Activated CD8-positive, alpha-beta memory T cell treated with anti-CD3 and anti-CD28 coated beads for 48 hours (primary cell): ENCODE measurements at places on chromosomes 2 and 18.

DNA sequence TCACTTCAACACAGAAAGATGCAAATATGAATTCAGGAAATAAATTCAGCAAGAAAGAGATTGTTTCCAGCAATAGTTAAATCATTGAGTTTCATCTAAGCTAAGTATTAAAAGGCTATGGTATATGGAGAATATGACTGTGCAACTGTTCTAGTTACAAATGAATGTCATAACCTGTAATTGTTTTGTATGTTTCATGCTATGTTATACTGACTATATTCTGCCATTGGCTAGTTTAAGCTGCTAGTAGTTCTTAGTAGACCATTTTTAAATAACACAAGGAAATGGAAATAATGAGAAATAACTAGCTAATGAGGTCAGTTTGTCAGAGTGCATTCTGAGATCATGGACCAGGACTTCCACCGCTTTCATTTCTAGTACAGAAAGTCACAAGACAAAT is 1154.9 kb upstream of the TMEFF2 start:
- no peak for DNase-seq

- no peak for DNase-seq
Measured at GRCh38 chr2:154694881-154695280, 3.6 kb upstream of the KCNJ3 start.

DNA sequence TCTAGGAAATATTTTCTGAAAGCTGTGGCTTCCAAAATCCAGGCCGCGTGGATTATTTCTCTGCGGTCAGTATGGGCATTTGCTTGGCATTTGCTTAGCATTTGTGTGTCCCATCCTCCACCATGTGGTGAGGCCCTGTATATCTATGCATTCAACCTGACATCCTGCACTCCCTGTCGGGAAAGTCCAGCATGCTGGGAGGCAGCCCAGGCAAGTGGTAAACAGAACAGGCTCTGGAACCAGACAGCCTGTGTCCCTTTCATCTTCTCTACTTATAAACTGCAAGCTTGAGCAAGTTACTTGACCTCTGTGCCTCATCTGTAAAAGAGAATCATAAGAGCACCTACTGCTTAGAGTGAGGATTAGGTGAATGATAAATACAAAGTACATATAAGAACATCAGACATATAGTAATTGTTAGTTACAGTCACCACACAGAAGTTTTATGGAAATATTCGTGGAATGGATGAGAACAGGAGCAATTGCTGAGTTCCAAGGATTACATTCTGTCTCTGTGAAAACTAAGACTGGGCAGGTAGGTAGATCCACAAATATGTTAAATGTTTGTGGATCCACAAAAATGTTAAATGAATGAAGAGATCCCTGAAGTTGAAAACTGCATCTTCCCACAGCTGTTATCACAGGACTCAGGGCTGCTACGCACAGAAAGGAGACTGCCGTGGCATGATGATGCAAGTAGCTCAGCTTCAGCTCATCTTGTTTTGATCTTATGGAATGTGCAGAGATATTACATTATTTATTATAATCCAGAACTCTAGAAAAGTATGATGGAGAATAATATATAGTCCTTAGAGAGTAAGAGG is 317.0 kb upstream of the MMADHC start:
- no peak for DNase-seq

DNA sequence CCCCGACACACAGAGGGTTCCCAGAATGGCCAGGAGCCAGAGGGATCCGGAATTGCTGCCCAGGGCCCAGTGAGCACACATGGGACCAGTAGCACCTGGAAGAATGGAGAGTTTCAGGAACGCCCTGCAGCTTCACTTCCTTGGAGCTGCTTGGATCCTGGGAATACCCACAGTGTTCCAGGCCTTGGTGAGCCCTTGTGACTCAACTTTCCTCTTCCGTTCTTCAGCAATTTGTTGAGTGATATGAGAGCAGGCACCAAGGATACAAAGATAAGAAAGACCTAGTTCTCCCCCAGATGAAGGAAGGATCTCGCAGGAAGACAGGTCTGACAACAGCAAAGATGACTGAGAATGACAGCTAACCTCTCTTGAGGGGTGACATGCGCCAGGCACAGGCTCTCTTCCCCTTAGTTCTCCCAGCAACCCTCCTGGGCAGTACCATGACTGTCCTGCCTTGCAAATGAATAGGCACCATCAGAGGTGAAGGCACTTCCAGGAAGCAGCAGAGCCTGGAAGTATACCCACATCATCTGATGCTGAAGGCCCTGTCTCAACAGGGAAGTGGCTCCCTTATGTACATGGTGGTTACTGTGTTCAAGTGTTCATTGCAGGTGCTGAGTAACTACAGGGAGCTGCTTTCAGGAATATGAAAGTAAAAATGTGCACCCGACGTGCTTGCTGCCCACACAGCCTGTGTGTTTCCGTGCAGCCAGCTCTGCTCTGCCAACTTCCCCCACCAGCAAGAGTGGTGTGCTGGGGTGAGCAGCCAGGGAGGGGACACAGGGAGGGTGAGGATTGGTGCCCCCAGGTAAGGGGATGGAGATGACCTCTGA is 116.2 kb downstream of the STPG4 start:
- DNase-seq: no peak

DNA sequence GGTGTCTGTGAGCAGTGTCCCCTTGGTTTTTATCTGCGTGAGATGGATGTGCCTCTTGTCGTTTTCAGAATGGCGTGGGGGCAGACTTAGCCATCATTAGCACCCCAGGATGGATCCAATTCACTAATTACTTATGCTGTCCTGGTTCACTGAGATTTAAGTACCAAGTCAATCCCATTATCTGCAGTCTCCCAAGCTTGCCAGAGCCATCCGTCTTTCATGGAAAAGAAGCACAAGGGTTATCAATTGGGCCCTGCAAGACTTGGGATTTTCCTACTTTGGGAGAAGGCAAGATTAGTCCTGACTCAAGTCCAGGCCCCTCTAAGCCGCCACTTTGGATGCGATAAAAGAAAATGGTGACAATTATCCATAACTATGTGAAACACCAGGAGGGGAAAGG is 404.0 kb downstream of the TMEM182 start:
- DNase-seq: no peak

DNA sequence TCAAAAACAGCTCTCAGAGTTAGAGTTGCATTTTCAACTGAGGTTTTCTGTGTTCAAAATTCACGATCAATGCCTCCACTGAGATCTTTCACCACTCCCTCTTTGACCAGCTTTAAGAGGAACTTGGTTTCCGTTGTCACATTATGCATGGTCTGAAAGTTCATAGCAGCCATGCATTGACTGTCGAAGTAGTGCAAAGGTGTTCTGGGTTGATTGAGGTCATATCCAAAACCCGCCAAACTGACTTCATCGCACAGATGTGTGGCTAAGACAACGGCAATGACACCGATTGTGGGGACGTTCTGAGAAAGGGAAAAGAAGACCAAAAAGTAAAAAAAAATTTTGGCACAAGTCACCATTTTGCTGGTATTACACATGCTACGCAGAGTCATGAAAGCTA is 48.7 kb downstream of the ST3GAL5 start:
- DNase-seq: no peak

- no peak for DNase-seq
Measured at GRCh38 chr2:171201271-171201670, 40.6 kb upstream of the TLK1 start.

DNA sequence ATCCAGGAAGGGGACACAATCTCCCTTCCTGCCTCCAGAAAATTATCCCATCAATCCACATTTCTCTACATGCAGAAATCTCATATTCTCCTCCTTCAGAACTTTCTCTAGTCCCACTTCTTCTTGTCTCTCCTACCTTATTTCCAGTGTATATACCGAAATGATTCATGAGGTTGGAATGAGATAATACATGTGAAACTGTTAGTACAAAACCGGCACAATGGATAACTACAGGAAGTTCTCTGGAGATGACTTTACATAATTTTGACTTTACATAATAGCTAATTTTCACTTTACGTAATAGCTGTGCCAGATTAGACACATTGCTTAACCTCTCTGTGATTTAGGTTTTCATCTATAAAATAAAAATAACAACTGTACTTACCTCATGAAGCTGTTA is 801.3 kb downstream of the ERBB4 start:
- no peak for DNase-seq

- no peak for DNase-seq
Measured at GRCh38 chr2:235070063-235070706, 118.4 kb downstream of the SH3BP4 start.

DNA sequence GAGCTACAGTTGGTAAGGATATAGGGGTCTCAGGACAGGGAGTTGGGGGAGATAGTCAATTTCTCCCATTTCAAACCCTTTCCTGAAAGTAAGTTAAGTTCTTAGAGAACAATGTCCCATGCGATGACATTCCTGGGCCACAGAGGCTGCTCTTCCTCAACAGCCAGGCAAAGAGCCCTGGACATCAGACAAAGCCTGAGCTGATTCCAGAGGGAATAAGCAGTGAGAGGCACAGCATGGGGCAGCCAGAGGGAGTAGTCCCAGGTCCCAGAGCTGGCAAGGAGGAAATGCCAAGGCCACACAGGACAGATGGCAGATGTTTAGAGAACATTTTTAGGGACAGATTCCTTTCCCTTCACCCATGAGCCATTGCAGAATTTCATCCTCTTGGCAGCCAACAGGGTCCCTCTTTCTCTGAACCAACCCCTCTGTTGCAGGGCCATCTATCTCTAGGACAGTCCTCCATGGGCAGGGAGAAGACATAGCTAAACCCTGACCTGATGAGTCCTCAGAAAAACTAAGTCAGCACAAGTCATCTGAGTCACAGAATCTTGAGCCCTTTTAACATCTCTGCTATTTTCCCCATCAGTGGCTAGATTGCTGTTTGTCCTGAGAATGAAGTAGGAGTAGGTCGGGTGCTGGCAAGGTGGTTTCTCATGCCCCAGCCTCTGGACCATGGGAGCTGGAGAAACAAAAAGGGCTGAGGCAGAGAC is 81.6 kb upstream of the STPG4 start:
- no peak for DNase-seq

DNA sequence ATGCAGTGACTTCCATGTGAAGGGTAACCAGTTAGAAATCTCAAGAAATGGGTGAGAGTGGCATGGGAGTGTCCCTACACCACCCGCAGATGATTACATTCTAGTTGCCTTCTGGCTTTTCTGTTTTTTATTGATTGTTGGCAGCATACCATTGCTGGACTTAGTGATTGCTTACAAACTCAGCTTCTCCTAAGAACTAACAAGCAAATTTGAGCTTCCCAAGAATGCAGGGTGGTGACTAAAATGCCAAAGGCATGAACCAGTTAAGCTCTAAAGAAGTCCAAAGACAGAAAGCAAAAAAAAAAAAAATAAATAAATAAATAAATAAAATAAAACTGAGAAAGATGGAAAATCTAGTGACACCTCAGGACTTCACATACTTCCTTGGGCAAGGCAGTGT is 245.5 kb upstream of the PARD3B start:
- no peak for DNase-seq

DNA sequence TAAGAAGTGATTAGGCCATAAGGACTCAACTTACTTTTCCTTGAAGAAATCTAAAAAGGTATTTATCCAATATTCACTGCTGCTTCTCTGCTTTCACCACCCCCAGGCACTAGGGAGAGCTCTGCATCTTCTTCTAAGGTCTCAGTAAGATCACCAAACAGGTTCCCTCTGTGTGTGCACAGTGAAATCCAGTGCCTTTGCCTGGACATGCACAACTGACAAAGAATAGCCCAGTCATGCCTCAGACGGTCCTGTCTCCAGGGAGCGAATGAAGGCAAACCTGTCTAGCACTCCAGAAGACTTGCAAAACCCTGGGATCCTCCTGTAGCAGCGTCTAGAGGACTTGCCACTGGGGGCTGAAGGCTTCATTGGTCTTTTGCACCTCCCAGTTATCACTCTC is 344.5 kb upstream of the LRATD1 start:
- no peak for DNase-seq

DNA sequence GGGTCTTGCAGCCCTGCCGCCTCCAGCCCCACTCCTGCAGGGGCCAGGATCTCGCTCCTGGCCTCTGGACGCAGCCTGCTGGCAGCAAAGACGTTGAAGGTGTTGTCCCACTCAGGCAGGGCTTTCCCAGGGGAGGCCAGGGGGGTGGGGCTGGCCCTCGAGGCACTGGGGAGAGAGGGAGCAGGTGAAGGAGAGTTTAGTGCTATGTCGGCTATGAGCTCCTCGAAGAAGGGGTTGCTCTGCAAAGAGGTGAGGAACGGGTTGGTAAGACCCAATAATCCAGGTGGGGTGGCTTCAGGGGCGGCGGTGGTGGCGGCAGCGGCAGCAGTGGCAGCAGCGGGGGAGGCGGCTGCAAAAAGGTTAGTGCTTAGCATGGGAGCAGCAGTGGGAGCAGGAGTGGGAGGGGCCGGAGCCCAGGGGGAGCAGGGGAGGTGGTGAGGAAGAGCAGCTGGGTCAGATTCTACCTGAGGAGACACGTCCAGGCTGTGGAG is 9.7 kb upstream of the SFXN5 start:
- no peak for DNase-seq

GRCh38 chr2:73444202-73444601 is 58.6 kb downstream of the ALMS1 start:
- DNase-seq: no peak

DNA sequence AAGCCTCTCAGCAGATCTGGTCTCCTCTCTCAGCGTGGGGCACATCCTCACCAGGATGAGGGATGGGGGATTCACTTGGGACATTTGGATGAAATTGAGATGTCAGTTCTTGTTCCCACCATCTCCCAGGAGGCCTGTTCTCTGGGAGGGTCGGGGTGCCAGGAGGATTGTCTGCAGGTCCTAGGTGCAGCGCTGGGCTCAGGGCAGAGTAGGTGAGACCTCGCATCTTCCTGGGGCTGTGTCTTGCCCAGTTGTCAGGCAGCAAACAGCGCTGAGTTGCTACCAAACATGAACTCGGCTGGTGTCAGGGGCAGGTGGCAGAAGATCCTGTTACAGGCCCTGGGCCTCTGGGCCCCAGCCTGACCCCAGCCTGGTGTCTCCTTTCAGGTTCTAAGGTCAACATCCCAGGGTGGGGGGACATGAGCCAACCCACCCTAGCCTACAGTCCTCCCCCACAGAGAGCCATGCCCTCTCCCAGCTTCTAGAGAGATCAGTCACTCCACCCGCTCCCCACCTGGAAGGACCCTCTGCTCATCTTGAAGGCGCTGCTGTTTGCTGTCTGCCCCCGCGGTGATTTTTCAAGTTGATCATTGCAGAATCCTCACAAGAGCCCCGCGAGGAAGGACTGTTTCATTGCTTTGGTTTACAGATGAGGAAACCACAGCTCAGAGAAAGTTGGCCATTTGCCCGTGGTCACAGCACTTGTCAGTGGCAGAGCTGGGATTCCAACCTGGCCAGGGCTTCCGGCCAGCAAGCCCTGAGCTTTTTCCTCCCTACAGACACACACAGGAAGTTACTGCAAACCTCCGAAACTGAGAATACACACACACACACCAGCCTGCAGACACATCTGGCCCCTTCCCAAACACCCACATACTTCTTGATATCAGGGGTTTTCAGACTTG is 83.9 kb downstream of the STPG4 start:
- peak; percentile 27 for DNase-seq

GRCh38 chr18:435940-436339 is 64.6 kb downstream of the COLEC12 start:
- no peak for DNase-seq

GRCh38 chr2:204110338-204110741 is 173.8 kb downstream of the ICOS start:
- peak; percentile 34 for DNase-seq

GRCh38 chr2:204365811-204366210 is 179.5 kb upstream of the PARD3B start:
- DNase-seq: no peak

GRCh38 chr2:43174368-43174916 is 52.0 kb downstream of the ZFP36L2 start:
- no peak for DNase-seq

GRCh38 chr2:41417511-41417910 is 630.3 kb upstream of the PKDCC start:
- DNase-seq: no peak
